ENCODE measurements at places on chromosomes 5 and 9. TPM values are rescaled to one million over a fixed set of nuclear protein-coding genes. Genes with fewer than 3 reads are reported as not detected.

TMEM232 gene
- 3.3 TPM for total RNA-seq

ADAMTS6 gene
- total RNA-seq: 1.0 TPM

OR13C5 gene
- total RNA-seq: not detected

TAF11L10 gene
- not detected for total RNA-seq

RASA1 gene
- 16.7 TPM for total RNA-seq

DBH gene
- not detected for total RNA-seq

SPINK5 gene
- not detected for total RNA-seq

TRIM36 gene
- total RNA-seq: 7.3 TPM

SPATA31C1 gene
- not detected for total RNA-seq

FAM163B gene
- total RNA-seq: not detected

ANKRD31 gene
- 0.36 TPM for total RNA-seq

NRG2 gene
- total RNA-seq: 0.34 TPM

PCSK1 gene
- 1.4 TPM for total RNA-seq

CER1 gene
- not detected for total RNA-seq

KCNMB1 gene
- not detected for total RNA-seq

SLCO4C1 gene
- under 0.01 TPM for total RNA-seq

SHC3 gene
- total RNA-seq: 1.1 TPM

GRIA1 gene
- total RNA-seq: not detected

PRLR gene
- total RNA-seq: 0.34 TPM

PDCD1LG2 gene
- 4.3 TPM for total RNA-seq

PCDHGA6 gene
- 2.1 TPM for total RNA-seq

SERINC5 gene
- 116 TPM for total RNA-seq

KLHL3 gene
- 2.2 TPM for total RNA-seq

CACNA1B gene
- 0.36 TPM for total RNA-seq

ADAMTS12 gene
- total RNA-seq: 2.5 TPM

Measured in melanocyte of skin (primary cell).